AG20443 (cell line): ENCODE measurements at places on chromosomes 5 and 9.
A peak's percentile ranks its signal among the peaks of the same experiment; 100 is the strongest.

GRCh38 chr9:33818167-33818846 lies 1.3 kb downstream of the UBE2R2 start:
- DNase-seq: no peak

- no peak for DNase-seq
Observed at GRCh38 chr9:91753711-91754110, 196.3 kb downstream of the ROR2 start.

DNA sequence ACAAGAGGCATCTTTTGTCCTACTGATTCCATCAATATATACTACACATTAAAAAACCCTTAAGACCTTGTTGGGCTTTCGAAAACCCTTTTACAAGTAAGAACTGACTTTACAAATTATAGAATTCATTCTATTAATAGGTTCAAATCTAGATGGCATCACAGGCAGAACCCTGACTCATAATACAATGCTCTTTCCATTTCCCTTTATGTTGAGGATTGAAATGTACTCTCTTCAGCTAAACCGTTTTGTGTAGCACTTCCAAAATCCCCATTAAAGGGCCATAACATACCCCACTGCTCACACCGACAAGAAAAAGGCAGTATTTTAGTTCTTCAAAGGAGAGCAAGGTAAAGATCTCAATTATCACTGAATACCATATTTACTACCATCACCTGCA lies 11.2 kb downstream of the CSNK1A1 start:
- no peak for DNase-seq

DNA sequence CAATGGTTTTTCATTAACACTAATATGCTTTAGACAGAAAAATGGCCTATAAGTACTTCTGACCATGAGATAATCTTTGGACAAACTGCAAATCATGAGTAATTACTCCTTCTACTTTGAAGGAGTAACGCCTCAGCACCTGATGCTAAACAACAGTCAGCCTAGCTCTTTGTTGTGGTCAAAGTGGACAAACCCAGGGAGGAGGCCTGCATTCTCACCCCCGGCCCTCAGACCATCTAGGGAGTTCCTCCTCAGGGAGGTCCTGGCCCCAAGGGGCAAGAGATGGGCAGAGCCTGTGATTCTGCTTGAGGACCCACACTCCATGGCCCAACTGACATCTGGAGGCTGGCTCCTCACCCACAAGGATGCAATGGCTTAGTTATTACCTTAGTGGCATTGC lies 48.2 kb upstream of the ANGPTL2 start:
- DNase-seq: no peak

DNA sequence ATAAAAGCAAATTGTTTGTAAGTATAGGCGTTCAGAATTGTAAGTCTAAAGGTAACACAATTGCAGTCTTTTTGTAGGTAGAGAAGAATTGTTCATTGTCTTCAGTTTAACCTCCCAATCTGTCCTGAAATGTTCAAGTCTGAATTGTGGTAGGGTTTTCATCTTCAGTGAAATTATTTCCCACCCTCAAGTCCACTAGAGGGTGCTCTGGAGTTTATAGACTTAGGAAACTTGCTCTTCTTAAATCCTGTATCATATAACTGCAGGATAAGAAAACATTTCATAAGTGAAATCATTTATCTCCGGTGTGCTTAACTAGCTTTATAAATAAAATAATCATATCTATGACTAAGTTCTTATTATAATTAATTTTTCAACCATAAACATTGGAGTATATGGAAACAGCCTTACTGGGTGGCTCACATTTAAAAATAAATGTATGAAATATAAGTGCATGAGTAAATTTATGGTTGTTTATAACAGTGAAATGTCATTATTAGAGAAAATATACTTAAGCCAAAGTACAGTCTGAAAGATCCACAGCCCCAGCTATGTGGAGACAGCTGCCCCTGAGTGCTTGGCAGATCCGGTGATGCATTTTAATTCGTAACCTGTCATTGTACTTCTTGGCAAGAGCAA lies 182.4 kb upstream of the OTULINL start:
- DNase-seq: peak; percentile 52

DNA sequence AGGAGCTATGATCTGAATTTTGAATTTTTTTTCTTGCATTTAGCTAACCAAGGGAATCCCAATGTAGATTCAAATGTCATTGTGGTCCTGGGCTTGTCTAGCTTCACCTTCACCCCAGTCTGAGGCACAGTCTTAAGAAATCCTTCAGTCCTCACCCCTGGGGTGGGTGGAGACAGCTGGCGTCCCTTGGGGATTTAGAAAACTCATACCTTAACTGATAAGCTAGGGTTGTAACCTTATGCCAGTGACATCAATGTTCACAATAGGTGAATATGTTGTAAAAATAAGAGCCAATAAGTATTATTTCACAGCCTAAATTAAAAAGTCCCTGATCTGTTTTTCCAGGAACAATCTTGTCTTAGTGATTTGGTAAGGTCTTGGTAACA lies 4.6 kb downstream of the ISOC1 start:
- no peak for DNase-seq

GRCh38 chr5:91288118-91288916 lies 94.8 kb downstream of the ARRDC3 start:
- DNase-seq: peak; percentile 32

GRCh38 chr9:110456681-110457080 lies 119.0 kb upstream of the TXNDC8 start:
- no peak for DNase-seq

GRCh38 chr5:98787131-98787719 lies 13.8 kb downstream of the RGMB start:
- no peak for DNase-seq

DNA sequence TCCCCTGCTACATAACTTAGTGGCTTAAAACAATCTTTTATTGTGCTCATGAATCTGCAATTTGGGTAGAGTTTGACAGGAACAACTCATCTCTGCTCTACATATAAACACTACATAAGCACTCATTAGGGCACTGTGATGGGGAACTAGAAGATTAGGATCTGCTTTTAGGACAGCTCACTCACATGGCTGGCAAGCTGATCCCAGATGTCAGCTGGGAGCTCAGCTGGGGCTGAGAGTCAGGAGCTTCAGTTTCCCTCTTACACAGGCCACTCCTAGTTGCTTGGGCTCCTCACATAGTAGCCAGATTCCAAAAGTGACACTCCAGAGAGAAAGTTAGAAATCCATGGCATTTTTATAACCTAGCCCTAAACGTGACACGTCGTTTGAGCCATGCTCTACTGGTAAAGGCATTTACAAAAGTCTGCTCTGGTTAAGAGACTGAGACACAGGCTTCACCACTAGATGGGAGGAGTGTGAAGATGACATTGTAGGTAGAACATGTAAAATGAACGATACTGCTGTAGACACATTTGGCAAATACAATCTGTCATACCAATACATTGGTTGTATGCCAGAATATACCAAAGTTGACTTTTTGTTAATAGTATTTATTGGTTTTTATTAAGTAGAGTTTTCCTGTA lies 23.6 kb downstream of the SCAI start:
- DNase-seq: peak; percentile 38

GRCh38 chr9:86246752-86247161 lies 12.7 kb downstream of the C9orf153 start:
- no peak for DNase-seq

DNA sequence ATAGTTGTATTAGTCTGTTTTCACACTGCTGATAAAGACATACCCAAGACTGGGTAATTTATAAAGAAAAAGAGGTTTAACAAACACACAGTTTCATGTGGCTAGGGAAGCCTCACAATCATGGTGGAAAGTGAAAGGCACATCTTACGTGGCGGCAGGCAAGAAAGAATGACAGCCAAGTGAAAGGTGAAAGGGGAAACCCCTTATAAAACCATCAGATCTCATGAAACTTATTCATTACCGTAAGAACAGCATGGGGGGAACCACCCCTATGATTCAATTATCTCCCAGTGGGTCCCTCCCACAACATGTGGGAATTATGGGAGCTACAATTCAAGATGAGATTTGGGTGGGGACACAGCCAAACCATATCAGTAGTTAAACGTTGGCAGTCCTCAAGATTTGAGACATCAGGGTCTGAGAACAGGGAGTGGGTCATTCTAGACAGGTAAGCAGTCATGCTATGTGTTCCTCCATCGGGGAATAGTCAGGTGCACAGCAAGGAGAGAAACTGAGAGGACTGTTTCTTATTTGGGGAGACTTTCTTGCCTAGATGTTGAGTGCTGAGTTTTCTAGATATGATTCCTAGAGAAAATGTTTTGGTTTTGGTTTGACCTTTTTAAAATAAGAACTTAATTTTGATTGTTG lies 45.8 kb upstream of the ENTREP1 start:
- DNase-seq: no peak

DNA sequence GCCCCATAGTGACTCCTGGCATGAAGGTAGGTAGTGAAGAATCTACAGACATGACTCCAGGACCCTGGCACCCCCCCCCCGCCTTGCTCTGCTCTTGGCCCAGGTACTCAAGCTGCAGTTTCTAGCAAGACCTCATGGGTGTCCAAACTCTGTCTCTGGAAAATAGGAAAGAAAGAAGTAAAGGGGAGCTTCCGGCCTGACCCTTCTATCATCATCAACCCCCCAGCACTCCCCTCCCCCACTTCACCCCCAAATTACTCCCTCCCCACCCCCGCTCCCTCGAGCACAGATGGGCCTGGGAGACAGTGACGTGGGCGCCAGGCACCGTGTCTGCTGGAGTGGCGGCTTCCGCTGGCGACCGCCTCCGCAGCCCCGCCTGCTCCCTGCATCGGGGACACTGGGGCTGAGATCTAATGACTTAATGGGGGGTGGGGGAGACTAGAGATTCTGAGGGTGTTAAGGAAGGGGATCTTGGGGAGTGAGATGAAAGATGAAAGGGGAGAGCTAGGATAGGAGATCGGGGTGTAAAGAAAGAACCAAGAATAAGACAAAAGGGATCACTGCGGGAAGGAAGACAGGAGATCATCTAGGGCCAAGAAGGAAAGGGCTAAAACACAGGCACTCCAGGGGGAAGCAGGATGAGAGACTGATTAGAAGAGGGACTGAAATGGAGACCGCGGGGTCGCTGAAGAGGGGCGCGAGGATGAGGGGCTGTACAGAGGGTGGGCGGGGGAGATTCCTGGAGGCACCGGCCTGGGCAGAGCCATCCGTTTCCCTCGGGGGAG lies 1.1 kb upstream of the DNAJB5 start:
- DNase-seq: peak; percentile 30

- no peak for DNase-seq
Observed at GRCh38 chr9:98438666-98439065, 183.2 kb upstream of the TBC1D2 start.

- DNase-seq: no peak
Observed at GRCh38 chr9:69393425-69393824, 68.4 kb downstream of the ENTREP1 start.

DNA sequence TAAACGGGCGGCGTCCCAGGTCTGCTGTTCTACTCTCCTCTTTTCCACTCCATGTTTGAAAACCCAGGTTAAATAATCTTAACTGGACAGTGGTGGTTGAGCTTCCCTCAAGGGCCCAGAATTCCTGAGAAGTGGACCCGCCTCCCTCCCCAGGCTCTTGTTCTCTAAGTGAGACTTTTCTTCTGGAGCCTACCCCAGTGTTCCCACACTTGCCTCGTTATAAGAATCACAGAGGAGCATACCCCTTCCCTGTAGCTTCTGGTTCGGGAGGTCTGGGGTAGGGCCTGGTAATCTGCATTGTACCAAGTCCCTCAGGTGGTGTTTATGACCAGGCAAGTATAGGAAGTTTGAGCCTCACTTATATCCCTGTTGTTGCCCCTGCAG lies 12.0 kb downstream of the PSD2 start:
- no peak for DNase-seq

GRCh38 chr5:179863449-179864085 lies 5.0 kb upstream of the MRNIP start:
- no peak for DNase-seq

DNA sequence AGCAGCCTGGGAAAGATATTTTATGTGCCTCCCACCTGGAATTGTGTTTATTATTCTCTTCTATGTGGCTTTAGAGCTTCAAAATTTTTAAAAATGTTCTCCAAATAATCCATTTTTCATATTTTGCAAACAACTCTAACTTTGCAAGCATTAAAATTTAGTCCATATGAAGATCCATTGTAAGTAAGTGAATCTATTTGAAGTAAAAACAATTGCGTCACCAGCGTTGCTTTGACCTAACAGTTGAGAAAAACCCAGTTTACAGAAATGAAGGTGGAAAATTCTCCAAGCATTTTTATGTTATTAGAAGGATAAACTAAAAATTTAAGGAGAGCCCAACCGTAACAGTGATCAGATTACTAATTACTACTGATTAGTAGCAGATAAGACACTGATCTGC lies 38.9 kb upstream of the TLX3 start:
- no peak for DNase-seq

DNA sequence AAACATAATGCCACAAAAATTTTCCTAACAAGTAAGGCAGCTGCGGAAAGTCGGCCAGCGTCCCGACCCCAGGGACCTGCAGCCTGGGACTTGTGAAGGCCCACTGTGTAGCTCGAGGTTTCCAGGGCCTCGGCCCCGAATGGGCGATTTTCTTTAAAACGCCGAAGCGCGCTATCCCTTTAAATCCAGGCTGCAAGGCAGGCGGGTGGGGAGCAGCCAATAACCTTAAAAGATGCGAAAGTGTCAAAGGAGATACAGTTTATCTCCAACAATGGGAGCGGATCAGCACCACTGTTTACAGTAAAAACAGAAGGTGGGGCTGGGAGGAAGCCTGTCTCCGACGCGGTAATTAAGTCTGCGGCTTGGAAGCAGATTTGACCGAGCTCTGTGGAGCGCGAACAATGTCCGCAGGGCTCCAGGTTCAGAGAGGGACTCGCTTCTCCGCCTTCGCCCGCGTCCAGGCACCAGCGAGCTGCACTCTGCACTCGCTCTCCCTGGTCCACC lies 1.7 kb upstream of the ZSWIM6 start:
- peak; percentile 47 for DNase-seq

DNA sequence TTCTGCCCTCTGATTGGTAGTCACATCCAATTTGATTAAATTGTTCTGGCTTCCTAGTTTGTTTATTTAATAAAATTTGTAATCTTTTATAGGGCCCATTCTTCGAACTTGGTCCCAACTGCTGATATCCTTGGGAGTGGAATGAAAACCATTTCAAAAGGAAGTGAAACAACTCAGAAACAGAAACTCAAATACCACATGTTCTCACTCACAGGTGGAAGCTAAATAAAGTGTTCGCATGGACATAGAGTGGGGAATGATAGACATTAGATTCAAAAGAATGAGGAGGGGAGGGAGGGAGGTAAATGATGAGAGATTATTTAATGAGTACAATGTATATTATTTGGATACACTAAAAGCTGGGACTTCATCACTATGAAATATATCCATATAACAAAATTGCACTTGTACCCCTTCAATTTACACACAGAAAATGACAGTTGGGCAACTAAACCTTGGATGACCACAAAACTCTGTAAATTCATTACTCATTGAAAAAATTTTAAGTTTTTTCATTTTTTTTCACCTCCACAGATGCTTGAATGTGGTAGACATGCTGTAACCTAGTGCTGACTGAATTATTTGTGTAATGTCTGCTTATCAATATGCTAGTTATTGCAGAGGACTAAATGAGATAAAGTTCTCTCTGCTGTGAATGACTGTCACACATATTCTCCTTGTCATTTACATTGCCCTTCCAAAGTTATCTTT lies 16.0 kb downstream of the ATP10B start:
- no peak for DNase-seq

GRCh38 chr5:93342563-93343061 lies 238.4 kb downstream of the NR2F1-AS1 start:
- no peak for DNase-seq
